ENCODE measurements at places on chromosomes 1 and 21.
A peak's percentile ranks its signal among the peaks of the same experiment; 100 is the strongest.

DNA sequence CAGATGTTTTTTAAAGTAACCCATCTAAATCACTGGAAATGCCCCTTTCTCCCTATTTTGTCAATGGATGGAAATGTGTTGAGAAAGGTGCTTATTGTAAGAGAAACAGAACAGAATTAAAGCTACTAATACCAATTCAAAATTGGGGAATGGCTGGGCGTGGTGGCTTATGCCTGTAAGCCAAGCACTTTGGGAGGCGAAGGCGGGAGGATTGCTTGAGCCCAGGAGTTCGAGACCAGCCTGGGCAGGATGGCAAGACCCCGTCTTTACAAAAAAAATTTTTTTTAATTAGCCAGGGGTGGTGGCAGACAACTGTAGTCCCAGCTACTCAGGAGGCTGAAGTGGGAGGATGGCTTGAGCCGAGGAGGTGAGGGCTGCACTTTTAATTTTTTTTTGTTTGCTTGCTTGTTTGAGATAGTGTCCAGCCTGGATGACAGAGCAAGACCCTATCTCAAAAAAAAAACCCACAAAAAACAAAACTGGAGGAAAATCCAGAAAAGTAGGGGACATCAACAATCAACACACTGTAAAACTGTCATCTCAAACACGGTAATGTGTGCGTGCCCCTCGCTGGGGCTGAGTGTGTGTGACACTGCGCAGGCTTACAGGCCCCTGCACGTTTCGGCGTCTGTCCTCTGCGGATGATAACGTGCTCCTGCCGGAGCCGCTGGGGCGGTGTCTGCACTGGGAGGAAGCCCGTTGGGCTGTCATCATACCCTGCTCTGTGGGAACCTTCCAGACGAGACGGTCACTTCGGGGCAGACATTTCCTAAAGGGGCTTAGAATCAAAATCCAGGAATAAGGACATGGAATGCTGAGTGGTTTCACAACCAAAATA, 11.6 kb upstream of the POFUT2 start:
- DNase-seq: peak; percentile 1

DNA sequence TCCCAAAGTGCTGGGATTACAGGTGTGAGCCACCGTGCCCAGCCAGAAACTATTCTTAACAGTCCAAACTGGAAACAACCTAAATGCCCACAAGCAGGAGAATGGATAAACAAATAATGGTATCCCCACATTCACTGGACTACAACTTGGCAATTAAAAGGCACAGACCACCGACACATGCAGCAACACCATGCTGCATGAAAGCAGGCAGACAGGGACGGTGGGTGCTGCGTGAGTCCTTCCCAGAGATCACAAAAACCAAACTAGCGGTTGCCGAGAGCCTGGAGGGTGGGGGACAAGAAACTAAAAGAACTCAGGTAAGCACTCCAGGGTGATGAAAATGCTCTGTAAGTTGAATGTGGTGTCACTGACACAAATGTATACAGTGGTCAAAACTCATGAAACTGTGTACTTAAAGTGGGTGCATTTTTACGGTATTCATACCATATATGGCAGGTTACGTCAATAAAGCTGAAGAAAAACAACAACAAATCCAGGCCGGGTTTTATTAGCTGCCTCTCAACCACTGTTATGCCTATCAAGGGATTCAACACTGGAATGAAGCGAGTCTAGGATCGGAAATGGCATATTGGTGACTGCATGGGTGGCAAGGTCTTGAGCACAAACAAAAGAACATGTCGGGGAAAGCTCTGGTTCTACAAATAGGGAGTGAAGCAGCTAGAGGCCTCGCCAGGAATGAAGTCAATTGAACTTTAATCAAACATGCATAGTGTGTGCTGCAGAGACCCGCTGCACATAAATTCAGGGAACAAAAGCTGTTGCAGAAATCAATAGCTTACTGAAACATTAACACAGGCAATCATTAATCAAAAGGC, 52.4 kb downstream of the SLC45A1 start:
- DNase-seq: no peak

- no peak for DNase-seq
Observed at GRCh38 chr1:150969626-150970025, 5.0 kb downstream of the CERS2 start.

GRCh38 chr1:158830074-158830677, 975 bp upstream of the MNDA start:
- no peak for DNase-seq

GRCh38 chr1:203327684-203328457, 22.6 kb downstream of the BTG2 start:
- DNase-seq: peak; percentile 84

- DNase-seq: no peak
Observed at GRCh38 chr21:39094847-39095579, 88.2 kb downstream of the PSMG1 start.

GRCh38 chr21:25636727-25637126, 2.3 kb upstream of the JAM2 start:
- DNase-seq: no peak

DNA sequence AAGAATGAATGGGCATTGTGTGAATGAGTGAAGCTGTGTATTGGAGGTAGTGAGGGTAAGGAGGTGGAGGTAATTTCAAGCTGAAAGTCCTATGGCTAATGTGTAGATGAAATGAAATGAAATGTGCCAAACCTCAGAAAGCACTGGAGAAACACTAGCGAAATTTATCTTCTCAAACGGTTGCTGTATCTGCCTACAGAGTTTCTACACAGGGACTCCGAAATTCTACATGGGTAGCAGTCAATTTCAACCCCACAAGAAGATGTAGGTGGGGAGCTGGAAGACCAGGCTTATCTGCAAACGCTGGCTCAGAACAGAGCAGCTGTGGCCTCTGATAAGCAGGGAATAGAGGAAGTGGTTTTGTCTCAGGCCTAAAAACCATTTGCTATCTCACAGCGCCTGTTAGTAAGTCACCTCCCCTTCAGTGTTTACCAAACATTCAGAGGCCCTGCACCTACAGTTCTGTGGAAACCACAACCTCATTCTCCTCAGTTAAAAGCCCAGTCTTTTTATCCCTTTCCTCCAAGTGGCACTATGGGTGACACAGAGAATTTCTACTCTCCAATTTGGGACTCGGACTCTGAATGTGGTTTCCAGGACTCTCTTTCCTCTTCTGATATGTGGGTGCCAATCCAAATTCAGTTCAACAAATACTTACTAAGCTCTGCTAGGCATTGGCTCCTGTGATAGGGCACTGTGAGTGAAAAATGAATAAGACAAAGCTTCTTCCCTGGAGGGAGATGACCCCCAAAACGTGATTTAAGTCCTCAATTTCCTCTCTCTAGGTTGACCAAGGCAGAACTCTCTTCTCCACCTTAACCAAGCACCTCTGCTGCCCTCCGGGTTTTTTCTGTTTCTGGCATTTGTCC, 17.2 kb upstream of the SLAMF6 start:
- DNase-seq: peak; percentile 62

Data from CD4-positive, alpha-beta T cell treated with Interleukin-15 for 1 hour (primary cell).